A549 treated with RU486 at 1 μM for 4 hours (cell line): ENCODE measurements at places on chromosomes 1 and 21. TPM values are rescaled to one million over a fixed set of nuclear protein-coding genes. Genes with fewer than 3 reads are reported as not detected.

Gene KMO
- 0.90 to 1.7 TPM (median 1.2 TPM) in 5 replicates for total RNA-seq

Gene AJAP1
- total RNA-seq = not detected in 5 replicates

Gene CFHR1
- 0.16 to 0.30 TPM (median 0.23 TPM) in 4 of 5 replicates, not detected in the other for total RNA-seq

Gene DCLRE1B
- 8.5 to 10.2 TPM (median 9.2 TPM) in 5 replicates for total RNA-seq

Gene SMIM1
- total RNA-seq = 1.1 to 2.1 TPM (median 1.4 TPM) in 4 of 5 replicates, not detected in the other

Gene APP
- 261 to 311 TPM (median 297 TPM) in 5 replicates for total RNA-seq

Gene KCNH1
- 1.6 to 3.4 TPM (median 2.8 TPM) in 5 replicates for total RNA-seq

Gene PRR9
- total RNA-seq = not detected in 5 replicates

Gene RGS8
- total RNA-seq = not detected in 5 replicates

Gene ATP1A2
- total RNA-seq = 0.03 to 0.04 TPM (median 0.03 TPM) in 3 of 5 replicates, not detected in the others

Gene FMO4
- 0.29 to 0.80 TPM (median 0.49 TPM) in 5 replicates for total RNA-seq

Gene OTUD7B
- 8.1 to 13.0 TPM (median 10.2 TPM) in 5 replicates for total RNA-seq

Gene ADAM30
- not detected in 5 replicates for total RNA-seq

Gene MATN1
- total RNA-seq = 0.05 to 0.32 TPM (median 0.29 TPM) in 3 of 5 replicates, not detected in the others

Gene FBLIM1
- 21.1 to 33.5 TPM (median 26.3 TPM) in 5 replicates for total RNA-seq

Gene NEGR1
- not detected in 5 replicates for total RNA-seq

Gene SELP
- not detected in 5 replicates for total RNA-seq

Gene KRTAP21-2
- not detected in 5 replicates for total RNA-seq

Gene TMCC2
- total RNA-seq = 2.0 to 3.3 TPM (median 2.7 TPM) in 5 replicates

Gene PADI2
- total RNA-seq = 1.1 to 1.6 TPM (median 1.3 TPM) in 5 replicates

Gene NUAK2
- total RNA-seq = 24.3 to 32.6 TPM (median 31.1 TPM) in 5 replicates
